ENCODE measurements at places on chromosomes 7 and 10.

- no peak for DNase-seq
Observed at GRCh38 chr10:68163735-68164134, 54.4 kb downstream of the MYPN start.

DNA sequence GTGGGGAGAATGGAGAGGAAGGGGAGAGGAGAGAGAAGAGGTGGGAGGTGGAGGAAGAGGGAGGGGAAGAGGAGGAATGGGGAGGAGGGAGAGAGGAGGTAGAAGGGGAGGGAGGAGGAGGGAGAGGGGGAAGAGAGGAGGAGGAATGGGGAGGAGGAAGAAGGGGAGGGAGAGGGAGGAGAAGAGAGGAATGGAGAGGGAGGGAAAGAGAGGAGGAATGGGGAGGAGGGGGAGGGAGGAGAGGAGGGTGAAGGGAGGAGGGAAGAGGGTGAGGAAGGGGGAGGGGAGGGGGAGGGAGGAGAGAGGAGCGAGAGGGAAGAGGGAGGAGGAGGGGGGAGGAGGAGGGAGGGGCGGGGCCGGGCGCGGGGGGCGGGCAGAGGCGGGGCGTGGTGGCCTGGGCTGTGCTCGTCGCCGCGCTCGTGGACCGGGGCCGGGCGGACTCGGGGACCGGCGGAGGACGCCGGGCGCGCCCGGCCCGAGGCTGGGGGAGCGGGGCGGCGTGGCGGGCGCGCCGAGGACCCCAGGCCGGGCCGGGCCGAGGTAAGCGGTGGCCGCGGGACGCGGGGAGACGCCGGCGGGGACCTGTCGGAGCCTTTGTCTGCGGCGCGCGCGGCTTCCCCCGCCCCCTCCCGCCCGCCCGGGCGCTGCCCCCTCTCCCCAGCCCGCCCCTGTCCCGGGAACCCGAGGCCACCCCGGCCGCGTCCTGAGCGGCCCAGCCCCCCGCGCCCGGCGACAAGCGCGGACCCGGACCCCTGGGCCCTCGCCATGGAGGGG, at the start of gene SLC29A4:
Gene SLC29A4 (plus strand): TSS at position 401 of the 774 bp plus-strand sequence. CDS start 4,874 bp downstream, outside the sequence.
- DNase-seq: no peak

GRCh38 chr7:102454468-102454867, 10.2 kb downstream of the ALKBH4 start:
- DNase-seq: no peak

DNA sequence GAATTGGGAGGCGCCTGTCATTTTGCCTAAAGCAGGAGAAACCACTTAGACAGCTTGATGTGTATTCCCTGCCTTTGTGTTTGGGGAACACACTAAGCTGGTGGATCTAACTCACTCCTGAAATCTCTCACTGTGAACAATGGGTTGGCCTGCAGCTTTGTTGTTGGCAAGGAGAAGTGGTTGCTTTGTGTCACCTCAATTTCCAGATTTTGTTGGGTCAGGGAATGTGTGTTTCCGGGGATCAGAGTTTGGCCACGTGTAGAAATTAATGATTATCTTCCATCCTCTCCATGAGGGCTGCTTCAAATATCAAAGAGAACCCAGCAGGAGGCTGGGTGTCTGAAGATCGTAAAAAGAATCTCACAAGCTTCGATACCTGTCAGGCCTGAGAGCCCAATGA, 27.8 kb downstream of the A1CF start:
- no peak for DNase-seq

- peak; percentile 89 for DNase-seq
Observed at GRCh38 chr10:27240212-27241009, at the start of gene ACBD5. Gene ACBD5 (minus strand): TSS chr10:27240797. CDS start chr10:27240688, 109 bp downstream.

- no peak for DNase-seq
Observed at GRCh38 chr7:112252691-112253090, 46.2 kb downstream of the ZNF277 start.

DNA sequence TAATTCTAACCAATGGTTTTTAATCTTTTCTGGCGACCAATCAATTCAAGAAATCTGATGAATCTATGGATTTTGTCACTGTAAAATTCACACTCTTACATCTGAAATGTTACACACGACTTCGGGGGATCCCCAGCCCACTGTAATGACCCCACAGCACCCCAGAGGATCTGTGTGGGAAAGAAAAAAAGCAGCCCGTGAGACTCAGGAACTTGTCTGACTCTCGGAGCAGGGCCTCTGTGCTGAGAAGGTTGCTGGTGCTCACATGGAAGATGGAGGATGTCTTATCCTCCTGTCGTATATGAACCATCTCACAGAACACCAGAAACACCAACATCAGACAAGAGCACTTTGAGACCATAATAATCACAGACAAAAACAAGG, 228.4 kb upstream of the INHBA start:
- no peak for DNase-seq

DNA sequence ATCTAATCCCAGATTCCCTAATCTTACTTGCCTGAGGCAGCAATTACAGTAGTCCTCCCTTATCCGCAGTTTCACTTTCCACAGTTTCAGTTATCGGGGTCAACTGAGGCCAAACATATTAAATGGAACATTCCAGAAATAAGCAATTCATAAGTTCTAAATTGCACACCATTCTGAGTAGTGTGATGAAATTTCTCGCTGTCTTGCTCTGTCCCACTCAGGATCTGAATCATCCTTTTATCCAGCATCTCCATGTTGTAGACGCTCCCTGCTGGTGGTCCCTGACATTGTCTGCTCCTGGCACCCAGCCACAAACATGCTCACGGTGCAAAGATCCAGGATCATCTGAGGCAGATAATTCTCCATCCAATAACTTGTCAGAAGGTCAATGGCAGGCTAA, 128.7 kb upstream of the CXCL12 start:
- no peak for DNase-seq

GRCh38 chr7:47771990-47772360, 176.3 kb downstream of the PKD1L1 start:
- DNase-seq: no peak

DNA sequence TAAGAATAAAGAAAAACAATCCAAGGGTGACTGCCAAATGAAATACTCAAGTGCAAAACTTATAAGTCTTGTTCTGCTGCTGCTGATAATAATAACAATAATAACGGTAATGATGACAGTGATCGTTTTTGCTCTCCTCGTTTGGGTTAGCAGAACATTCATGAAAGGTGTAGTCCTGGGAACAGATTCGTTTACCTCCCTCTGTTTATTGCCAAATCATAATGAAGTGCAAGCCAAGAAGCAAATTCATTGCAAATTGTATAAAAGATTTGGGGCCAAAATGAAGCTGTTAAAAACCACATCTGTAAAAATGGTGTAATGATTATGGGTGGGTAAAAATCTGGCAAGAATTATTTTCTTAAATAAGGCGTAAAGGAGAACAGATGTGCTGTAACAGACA, 587.2 kb upstream of the MKI67 start:
- no peak for DNase-seq

- DNase-seq: no peak
Observed at GRCh38 chr10:23892296-23892695, 316.6 kb upstream of the KIAA1217 start.

- no peak for DNase-seq
Observed at GRCh38 chr10:125672884-125673283, 10.1 kb downstream of the TEX36 start.

DNA sequence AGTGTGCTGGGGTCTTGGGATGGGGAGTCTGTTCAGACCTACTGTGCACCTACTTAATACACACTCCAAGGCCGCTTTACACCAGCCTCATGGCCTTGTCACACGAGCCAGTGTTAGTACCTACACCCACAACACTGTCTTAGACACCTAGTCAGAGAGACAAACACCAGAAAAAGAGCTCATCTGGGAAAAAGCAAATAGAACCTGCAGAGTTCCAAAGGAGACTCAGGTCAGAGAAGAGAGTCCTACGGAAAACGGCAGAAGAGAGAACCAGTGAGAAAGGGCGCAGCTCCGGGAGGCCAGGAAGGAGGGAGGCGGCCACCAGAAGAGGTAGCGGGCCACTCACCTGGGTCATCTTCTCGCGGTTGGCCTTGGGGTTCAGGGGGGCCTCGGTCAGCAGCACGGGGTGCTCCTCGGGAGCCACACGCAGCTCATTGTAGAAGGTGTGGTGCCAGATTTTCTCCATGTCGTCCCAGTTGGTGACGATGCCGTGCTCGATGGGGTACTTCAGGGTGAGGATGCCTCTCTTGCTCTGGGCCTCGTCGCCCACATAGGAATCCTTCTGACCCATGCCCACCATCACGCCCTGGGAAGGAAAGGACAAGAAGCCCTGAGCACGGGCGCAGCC, 105.3 kb upstream of the TNRC18 start:
- DNase-seq: no peak

DNA sequence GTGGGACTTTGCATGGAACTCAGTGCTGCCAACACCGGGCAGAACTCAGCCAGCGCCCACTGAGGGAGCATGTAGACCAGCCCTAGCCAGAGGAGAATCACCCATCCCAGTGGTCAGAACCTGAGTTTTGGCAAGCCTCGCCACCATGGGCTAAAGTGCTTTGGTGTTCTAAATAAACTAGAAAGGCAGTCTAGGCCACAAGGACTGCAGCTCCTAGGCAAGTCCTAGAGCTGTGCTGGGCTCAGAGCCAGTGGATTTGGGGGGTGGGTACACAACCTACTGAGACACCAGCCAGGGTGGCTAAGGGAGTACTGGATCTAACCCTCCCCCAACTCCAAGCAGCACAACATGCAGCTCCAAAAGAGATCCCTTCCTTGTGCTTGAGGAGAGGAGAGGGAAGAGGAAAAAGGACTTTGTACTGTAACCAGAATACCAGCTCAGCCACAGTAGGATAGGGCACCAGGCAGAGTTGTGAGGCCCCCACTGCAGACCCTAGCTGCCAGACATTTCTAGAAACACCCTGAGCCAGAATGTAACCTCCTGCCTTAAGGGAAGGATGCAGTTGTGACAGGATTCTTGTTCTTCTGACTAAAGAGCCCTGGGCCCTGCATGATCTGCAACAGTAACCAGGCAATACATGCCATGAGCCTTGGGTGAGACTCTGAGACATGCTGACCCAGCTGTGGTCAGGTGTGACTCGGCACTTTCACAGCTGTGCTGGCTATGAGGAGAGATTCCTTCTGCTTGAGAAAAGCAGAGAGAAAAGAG, 24.4 kb downstream of the GSDME start:
- no peak for DNase-seq

- no peak for DNase-seq
Observed at GRCh38 chr10:28505359-28505959, 27.5 kb upstream of the WAC start.

GRCh38 chr7:19146699-19147098, 1.5 kb upstream of the FERD3L start:
- DNase-seq: no peak

DNA sequence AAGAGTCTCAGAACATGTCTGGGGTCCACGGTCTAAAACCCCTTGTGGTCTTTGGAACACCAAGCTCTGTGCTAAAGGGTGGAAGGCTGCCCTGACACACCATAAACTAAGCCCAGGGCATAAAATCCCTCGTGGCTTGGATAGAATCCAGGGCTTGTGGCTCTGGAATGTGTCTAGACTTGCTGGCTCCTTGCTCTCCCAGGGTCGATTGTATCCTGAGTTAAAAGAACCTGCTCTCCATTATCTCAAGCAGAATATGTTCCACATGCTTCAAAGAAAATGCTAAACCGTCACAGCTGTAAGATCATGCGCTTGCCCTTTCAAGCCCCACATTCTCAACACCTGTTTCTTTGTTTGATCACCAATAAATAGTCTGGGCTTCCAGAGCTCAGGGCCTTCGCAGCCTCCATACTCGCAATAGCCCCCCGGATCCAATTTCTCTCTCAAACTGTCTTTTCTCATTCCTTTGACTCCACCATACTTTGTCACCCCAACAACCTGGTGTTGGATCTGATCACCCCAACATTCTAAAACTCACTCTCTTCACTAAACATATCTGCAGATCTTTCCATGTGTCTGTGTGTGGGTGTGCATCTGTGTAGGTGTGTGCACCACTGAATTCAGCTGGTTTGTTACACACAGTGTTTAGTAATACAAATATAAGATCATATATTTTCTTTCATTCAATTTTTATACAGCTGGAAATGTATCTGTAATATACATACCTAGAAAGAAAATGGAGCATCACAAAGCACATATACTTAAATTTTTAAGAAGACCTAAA, 238.5 kb downstream of the ZMYND11 start:
- DNase-seq: no peak

DNA sequence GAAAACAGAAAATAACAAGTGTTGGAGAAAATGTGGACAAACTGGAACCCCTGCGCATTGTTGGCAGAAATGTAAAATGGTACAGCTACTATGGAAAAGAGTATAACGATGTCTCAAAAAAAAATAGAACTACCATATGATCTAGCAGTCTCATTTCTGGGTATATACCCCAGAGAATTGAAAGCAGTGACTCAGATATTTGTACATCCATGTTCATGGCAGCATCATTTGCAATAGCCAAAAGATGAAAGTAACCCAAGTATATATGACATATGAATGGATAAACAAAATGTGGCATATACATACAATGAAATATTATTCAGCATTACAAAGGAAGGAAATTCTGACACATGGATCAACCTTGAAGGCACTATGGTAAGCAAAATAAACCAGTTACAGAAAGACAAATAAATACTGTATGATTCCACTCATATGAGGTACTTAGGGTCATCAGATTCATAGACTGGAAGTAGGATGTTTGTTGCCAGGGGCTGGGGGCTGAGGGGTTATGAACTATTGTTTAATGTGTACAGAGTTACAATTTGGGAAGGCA, 4.9 kb downstream of the NRCAM start:
- no peak for DNase-seq

DNA sequence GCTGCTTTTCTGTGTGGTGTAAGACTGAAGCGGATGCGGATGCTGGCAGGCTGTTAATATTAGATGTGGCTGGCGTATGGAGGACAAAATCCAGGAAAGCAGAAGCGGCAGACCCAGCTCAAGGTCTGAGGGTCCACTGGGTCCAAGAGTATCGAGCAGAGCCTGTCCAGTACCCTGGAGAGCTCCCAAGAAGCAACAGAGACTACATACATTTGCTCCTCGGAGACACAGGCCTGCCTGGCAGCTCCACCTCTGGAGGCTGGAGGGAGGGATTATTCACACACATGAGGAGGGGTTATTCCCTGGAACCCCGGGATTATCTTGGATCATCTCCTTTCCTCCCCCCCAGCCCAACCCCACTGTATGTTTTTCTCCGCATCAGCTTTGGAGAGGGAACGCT, 31.3 kb upstream of the LOXL4 start:
- no peak for DNase-seq

GRCh38 chr10:37855636-37856035, 1.8 kb downstream of the ZNF248 start:
- no peak for DNase-seq

DNA sequence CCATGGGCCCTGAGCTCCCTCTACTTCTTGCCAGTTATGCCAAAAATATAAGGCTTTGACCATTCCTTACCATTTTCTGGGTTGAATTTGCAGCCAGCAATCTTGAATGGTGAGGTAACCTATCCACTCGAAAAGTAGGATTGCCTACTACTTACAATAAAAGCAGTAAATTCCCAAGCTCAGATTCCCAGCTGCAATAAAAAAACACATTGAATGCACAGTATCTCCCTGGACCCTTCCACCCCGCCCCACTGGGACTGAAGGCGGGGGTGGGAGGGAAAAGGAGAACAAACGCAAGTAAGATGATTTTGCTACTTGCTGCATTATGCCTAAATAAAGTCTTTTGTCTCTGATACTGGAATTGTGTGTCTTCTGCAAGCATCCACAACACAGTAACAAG, 301.9 kb downstream of the HGF start:
- no peak for DNase-seq

All from KG1 (cell line).